CD8-positive, alpha-beta memory T cell (primary cell): ENCODE measurements at places on chromosomes 13 and 19. TPM values are rescaled to one million over a fixed set of nuclear protein-coding genes. Genes with fewer than 3 reads are reported as not detected.

- DNase-seq = no peak
- H3K27ac ChIP-seq = no peak overlapping the region
- H3K27me3 ChIP-seq = no peaks in the 10 kb centered on the region
- H3K4me1 ChIP-seq = no peaks in the 10 kb centered on the region
- H3K36me3 ChIP-seq = no peaks in the 10 kb centered on the region
Observed at GRCh38 chr13:64069892-64070291, 2654.2 kb upstream of the PCDH20 start.

DNA sequence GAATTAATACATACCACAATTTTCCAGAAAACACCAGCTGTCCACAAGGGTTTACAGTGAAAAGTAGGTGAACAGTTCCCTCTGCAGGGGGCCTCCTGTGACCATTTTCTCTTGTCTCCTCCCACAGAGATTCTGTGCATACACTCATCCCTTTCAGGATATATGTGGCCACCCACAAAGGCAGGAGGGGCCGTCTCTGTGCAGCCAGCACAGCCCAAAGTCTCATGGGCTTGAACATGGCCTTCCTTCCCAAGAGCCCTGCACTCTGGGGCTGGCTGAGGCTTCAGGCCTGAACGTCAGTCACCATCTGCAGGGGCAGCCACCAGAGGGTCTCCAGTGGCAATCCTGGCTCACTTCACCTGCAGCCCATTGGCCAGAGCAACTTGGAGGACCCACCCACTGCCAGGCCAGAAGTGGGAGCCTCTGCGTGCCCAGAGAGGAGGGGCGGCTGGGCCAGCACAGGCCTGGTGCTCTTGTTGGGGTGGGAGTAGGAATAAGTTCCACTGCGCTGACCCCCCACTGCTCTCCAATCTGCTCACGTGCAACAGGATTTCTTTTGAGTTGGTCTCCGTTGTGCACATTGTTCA, 25.1 kb downstream of the TMEM161A start:
- H3K27me3 ChIP-seq = no peaks in the 10 kb centered on the region
- H3K27ac ChIP-seq = no peak overlapping the region
- H3K4me3 ChIP-seq = no peak overlapping the region

Gene PSG6
- total RNA-seq = not detected

GRCh38 chr13:66536746-66537145, 693.4 kb downstream of the PCDH9 start:
- no peak overlapping the region for H3K27ac ChIP-seq
- H3K4me3 ChIP-seq = no peak overlapping the region
- no peaks in the 10 kb centered on the region for H3K4me1 ChIP-seq
- no peak for DNase-seq
- H3K27me3 ChIP-seq = no peaks in the 10 kb centered on the region

DNA sequence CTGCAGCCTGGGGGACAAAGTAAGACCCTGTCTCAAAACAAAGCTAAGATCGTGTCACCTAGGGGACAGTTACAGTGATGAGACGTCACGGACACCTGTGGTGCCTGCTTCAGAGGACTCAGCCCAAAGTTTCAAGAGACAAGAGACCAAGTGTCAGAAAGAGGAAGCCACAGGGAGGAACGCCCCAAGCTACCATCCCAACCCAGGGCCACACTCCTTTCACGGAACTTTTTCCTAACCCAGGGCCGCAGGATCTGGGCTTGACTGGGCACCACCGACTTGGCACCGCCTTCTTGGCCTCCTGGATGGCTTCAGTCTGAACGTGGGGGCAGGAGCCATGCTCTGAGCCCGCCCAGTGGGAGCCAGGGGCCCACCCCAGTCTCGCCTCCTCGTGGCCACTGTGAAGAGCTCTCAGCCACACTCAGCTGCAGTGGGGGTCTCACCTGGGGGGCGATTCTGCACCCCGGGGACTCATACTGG, 8.5 kb downstream of the MOB3A start:
- H3K4me3 ChIP-seq = peak overlapping the region; percentile 47
- H3K27me3 ChIP-seq = no peaks in the 10 kb centered on the region

DNA sequence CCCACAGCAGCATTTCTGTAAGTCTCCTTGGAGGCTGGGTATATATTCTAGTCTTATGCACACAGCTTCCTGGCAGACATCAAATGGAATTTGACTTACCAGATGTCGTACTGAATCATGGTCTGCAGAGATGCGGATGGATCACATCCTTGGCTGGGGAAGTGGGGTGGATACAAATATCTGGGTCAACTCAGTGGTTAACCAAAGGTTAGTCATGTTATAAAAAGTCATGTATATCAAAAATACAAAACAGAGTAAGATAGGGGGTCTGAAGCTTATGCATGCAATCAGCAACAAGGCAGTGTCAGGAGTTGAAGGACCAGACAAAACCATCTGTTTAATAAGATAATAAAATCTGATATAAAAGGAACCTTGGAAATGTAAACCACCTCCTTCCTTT, 61.9 kb downstream of the WASF3 start:
- no peak for DNase-seq
- H3K27me3 ChIP-seq = no peaks in the 10 kb centered on the region
- no peaks in the 10 kb centered on the region for H3K36me3 ChIP-seq
- no peaks in the 10 kb centered on the region for H3K4me1 ChIP-seq
- no peak overlapping the region for H3K4me3 ChIP-seq

GRCh38 chr13:102900193-102900608, 54.4 kb downstream of the ERCC5 start:
- H3K27ac ChIP-seq = no peak overlapping the region
- DNase-seq = no peak
- H3K4me1 ChIP-seq = no peaks in the 10 kb centered on the region
- H3K4me3 ChIP-seq = no peak overlapping the region
- H3K36me3 ChIP-seq = no peaks in the 10 kb centered on the region
- no peaks in the 10 kb centered on the region for H3K27me3 ChIP-seq

DNA sequence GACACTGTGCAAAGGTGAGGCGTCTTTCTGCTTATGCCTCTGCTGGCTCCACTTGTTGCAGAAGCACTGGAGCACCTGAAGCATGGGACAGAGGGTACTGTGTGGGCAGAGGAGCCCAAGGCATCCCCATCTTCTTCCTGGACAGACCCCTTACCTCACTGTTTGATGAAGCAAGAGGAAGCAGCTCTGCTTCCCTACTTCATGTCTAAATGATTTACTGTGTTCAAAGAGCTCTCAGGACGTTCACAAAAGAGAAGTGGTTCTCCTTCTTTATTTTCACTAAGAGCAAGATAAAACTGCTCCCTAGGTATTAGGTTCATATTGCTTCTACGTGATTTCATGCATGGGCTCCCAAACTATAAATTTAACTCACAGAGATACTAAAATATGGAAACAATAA, 1635.4 kb upstream of the SLC10A2 start:
- no peaks in the 10 kb centered on the region for H3K27me3 ChIP-seq
- H3K27ac ChIP-seq = no peak overlapping the region
- H3K36me3 ChIP-seq = no peaks in the 10 kb centered on the region
- no peaks in the 10 kb centered on the region for H3K4me1 ChIP-seq
- no peak overlapping the region for H3K4me3 ChIP-seq

- H3K4me3 ChIP-seq = no peak overlapping the region
- H3K36me3 ChIP-seq = no peaks in the 10 kb centered on the region
- no peaks in the 10 kb centered on the region for H3K27me3 ChIP-seq
- no peaks in the 10 kb centered on the region for H3K4me1 ChIP-seq
- DNase-seq = no peak
Observed at GRCh38 chr13:64410276-64411053, 2819.7 kb downstream of the PCDH9 start.

DNA sequence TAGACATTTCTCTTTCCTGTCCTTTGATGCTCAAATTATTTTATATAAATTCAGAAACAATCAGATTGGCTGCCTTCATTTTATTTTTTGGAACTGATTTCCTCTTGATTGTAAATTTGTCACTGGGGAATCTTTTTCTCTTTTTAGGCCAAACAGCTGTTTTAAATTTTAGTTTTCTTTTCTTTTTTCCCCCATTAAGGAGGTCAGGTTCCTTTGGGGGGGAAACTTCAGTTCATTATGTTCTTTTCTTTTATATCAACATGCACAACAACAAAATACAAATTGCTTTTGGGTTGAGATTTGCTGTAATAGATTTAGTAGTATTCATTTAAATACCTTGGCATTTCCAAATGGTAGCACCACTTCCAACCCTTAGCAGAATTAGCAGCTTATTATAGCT, 264.8 kb upstream of the SPRY2 start:
- no peaks in the 10 kb centered on the region for H3K36me3 ChIP-seq
- no peaks in the 10 kb centered on the region for H3K27me3 ChIP-seq
- no peak overlapping the region for H3K4me3 ChIP-seq
- H3K4me1 ChIP-seq = no peaks in the 10 kb centered on the region

GRCh38 chr13:107361666-107362065, 793.7 kb upstream of the ARGLU1 start:
- no peak overlapping the region for H3K4me3 ChIP-seq
- DNase-seq = no peak
- H3K36me3 ChIP-seq = no peaks in the 10 kb centered on the region
- no peaks in the 10 kb centered on the region for H3K4me1 ChIP-seq

Gene ZNF536
- total RNA-seq = not detected

- no peak for DNase-seq
- H3K4me3 ChIP-seq = peak overlapping the region; percentile 35
- H3K4me1 ChIP-seq = peaks cover 8% of the 10 kb centered on the region
- H3K36me3 ChIP-seq = no peaks in the 10 kb centered on the region
- no peak overlapping the region for H3K27ac ChIP-seq
- H3K27me3 ChIP-seq = peaks cover 21% of the 10 kb centered on the region
Observed at GRCh38 chr13:35475212-35475959, 1.1 kb downstream of the MAB21L1 start.

Gene ZNF28
- total RNA-seq = 23.7 TPM

Gene DNAJC15
- total RNA-seq = 13.6 TPM

DNA sequence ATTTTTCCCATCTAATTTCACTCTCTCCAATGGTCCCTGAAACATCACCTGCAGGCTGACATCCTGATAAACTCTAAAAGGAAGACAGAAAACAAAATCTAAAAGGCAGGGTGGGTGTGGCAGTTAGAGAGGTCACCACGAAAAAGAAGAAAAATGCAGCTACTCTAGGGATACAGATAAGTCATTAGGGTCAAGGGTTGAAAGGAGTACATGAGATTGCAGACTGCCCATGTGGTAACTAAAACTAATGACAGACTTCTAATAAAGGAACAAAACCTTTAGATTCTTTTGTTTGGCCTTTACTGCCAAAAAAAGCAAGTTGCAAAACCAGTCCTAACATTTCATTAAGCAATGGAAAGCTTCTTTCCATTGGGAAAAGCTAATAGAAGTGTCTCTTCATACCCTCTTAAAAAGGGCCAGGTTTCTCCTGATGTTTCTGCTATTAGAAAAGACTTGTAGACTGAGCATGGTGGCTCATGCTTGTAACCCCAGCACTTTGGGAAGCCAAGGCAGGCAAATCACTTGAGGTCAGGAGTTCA, 31.0 kb downstream of the THSD1 start:
- no peaks in the 10 kb centered on the region for H3K36me3 ChIP-seq
- DNase-seq = no peak
- no peak overlapping the region for H3K27ac ChIP-seq
- H3K4me3 ChIP-seq = no peak overlapping the region

Gene SLC5A5
- total RNA-seq = 1.2 TPM

DNA sequence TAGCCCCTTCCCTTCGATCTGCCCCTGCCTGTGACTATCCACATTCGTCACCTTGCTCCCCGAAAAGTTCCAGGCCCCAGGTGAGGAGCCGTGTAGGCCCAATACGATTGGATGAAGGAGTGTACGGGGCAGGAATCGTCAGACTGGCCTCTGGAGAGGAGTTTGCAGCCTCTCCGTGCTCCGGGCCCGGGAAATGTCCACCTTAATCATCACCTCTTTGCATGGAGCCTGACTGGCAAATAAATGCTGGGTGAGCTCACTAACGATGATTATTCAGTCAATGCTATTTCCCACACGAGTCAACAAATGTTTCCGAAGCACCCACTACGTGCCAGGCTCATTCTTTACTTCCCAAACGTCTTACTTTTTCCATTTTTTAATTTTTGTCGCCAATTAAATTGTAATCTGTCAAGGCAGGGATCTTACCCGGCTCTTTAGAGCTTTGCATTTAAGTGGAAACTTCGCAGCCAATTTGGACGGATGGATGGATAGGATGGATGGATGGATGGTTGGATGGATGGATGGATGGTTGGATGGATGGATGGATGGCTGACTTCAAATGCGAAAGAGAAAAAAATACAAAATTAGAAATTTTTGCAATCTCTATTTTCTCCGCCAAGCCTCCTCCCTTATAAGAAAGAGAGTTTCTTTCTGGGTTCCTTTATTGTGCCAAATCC, 45.8 kb downstream of the TGDS start:
- H3K36me3 ChIP-seq = no peaks in the 10 kb centered on the region
- H3K4me1 ChIP-seq = peaks cover 10% of the 10 kb centered on the region
- peak overlapping the region; percentile 73 for H3K27ac ChIP-seq
- H3K27me3 ChIP-seq = no peaks in the 10 kb centered on the region

Gene USF2
- total RNA-seq = 132 TPM

DNA sequence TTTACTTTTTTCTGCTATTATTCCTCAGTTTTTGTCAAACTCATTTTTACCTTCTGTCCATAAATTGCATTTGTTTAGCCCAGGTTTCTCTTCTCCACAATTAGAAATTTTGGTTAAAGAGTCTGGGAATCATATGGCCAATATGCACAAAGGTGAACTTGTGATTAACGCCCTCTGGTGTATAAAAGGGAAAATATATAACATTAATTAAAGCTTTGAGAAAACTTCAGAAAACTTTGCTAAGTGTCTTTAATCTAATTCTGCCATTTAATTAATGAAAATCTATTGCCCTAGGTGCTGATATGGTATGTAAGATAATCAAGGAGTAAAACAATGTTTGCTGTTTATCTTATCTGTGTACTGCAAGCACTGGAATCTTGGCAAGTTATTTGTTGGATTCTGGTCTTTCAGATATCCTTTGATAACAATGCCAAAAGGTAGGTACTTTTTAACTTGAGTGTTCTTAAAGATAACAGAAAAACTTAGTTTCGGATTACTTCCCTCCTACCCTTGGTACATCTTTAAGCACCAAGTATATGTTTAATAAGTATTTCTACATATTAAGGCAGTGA, 402.6 kb downstream of the SUCLA2 start:
- DNase-seq = no peak
- H3K36me3 ChIP-seq = no peaks in the 10 kb centered on the region
- H3K4me3 ChIP-seq = no peak overlapping the region
- H3K27ac ChIP-seq = no peak overlapping the region
- H3K27me3 ChIP-seq = no peaks in the 10 kb centered on the region

Gene SYNGR4
- total RNA-seq = not detected
